ENCODE measurements at places on chromosomes 1 and 21.

DNA sequence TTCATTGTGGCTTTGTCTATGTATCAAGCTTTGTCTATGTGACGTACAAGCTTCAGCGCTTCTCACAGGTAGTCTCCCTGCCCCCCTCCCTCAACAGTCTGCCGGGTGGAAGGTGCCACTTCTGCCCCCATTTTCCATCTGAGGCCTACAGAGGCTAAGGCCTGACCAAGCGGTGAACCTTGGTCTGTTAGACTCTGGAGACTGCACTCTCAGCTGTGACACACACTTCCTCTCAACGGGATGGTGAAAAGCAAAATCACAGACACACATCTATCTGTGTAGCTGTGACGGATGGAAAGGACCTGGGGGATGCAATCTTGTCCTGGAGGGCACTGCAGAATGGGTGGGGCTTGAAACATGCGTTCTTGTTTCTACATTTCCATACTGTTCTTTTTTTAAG, 152.9 kb upstream of the EDN2 start:
- DNase-seq, result no peak

- DNase-seq, result no peak
Measured at GRCh38 chr1:235429143-235429542, 61.9 kb downstream of the TBCE start.

DNA sequence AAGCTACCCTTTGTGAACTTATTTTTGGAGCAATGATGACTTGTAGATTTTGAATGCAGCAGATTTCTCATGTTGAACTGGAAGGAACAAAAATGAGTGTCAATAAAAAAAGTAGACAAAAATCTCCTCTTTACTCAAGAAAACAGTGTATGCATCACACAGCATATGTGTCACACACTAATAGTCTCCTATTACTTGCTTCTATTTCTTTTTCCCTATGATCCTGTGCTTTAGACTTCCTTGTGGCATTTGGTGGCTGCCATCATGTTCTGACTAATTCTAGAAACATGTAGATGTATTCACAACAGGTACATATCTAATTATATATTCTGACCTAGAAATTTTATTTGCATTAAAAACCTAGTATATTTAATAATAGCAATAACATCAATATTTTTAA, 14.3 kb downstream of the RC3H1 start:
- DNase-seq, result no peak

DNA sequence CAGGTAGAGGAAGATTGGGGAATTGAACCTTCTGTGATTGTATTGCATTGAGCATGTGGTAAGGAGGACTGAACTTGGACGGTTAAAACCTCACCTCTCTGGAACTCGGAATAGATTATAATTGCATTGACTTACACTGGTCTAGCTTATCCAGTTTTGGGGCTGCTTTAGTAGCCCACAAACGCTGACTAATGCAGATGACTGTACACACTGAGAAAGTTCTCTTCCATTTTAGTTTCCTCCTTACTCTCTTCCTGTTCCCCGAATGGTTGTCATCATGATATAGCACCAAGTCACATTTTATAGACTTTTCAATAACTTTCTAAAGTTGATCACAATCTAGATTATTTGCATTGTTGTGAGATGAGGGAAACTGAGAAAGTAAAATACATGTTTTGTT, 78.2 kb downstream of the NFIA start:
- DNase-seq, result no peak

DNA sequence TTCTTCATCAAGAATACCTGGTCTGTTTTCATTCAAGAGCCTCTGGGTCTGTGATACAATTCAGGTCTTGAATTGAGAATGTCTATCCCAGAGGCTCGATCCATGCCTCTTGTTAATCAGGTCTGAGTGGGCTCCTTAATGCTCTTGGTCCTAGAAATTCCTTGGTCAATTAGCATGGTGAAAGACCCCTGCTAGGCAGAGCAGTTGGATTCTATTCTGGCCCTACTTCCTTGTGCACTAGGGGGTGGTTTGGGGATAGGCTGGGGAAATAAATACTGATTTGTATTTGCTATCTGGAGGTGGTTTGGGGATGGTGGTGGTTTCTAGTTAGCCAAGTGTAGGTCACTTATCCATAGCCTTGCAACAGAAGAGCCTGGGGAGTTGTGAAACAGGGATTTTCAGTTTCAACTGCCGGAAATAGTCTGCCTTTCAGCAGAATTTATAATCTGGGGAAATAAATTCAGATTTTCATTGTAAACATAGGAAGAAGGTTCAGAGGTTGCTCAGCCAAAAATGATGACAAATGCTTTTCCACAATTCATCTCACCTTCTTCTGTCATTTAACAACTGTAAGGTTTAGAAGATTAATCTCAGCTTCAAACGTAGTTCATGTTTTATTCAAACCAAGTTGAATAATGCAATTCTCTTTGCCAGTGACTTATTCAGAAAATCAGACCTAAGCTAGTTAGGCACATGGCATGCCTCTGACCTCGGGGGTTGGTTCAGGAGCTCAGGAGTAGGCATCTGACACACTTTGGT, 22.2 kb upstream of the SCAF4 start:
- DNase-seq, result no peak

- DNase-seq, result no peak
Measured at GRCh38 chr1:42424201-42424600, 31.6 kb downstream of the ZMYND12 start.

All from CD4-positive, alpha-beta T cell treated with Interleukin-15 for 4 hours (primary cell).